CD4-positive, alpha-beta T cell treated with Interleukin-15 for 4 hours (primary cell): ENCODE measurements at places on chromosomes 3 and 15.

- DNase-seq = no peak
These were observed 323.9 kb upstream of the GBE1 start for GRCh38 chr3:82085356-82085755.

GRCh38 chr15:44028349-44028748 is 166.7 kb downstream of the FRMD5 start:
- no peak for DNase-seq

DNA sequence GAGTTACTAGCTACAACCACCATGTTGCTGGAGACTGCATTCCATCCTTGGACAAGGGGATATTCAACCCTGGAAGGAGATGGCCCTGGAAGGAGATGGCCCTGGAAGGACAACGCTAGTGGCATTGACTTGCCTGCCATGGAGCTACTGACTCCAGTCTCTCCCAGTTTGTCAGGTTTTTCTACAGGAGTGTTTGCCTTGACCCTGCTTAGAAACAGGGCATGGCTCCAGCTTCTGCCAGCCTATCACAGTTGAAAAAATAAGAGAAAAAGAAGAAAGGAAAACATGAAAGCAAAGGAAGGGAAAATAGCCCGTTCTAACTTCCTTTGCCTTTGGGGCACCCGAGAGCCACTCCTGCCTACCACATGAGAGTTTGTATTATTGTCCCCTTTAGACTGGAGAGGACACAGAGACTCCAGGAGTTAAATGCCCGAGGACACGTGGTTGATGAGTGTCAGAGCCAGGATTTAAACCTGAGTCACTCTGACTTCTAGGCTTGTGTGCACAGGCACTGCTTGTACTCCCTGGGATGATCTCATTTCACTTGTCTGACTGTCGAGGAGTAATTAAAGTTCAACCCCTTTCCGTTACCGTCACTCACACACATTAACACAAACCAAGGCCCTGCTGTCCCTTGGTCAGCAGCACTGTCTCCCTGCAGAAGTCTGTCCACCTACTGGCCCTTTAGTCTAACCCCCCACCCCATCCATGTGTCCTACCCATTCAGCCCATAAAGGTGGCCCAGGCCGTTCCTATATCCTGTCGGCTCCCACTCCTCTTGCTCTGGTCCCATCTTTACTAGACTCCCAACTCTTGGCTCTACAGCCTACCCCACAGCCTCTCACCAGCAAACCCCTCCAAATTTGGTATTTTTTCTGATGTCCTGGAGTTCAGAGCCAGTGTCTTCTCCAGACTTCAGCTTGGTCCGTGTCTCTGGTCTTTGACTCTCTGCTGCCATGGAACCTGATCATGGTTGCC is 46.1 kb downstream of the C2CD4A start:
- no peak for DNase-seq

DNA sequence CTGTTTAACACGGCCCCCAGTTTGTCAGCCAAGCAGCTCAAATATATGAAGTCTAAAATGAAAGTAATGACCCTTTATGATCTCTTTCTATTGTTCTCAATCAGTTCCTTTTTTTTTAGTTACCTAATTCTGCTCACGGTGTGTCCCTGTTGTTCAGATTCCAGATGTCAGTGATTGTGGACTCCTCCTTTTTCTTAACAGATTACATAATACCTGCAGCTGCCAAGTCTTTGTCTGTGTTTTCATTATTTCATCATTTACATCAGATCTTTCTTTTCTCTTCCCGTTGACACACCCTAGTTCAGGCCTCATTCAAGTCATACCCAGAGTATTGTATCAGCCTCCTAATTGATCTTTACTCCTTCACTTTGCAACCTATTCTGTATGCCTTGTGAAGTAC is 56.1 kb upstream of the SKIL start:
- DNase-seq = no peak

DNA sequence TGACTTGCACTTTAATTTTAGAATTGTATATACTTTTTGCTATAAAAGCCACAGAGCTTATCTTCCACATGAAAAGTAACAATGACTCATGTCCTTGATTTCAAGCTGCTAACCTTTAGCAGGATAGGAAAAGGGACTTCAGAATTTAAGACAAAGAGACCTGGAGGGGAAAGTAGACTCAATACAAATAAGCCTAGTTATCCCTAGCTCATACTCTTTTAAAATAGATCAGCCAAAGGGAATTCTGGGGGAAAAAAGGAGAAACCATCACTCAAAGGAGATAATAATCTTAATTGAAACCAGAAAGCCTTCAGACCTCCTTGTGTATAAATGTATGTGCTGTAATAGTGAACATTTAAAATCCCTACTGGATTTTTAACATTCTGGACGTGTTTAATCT is 930.3 kb downstream of the NTRK3 start:
- DNase-seq = no peak

DNA sequence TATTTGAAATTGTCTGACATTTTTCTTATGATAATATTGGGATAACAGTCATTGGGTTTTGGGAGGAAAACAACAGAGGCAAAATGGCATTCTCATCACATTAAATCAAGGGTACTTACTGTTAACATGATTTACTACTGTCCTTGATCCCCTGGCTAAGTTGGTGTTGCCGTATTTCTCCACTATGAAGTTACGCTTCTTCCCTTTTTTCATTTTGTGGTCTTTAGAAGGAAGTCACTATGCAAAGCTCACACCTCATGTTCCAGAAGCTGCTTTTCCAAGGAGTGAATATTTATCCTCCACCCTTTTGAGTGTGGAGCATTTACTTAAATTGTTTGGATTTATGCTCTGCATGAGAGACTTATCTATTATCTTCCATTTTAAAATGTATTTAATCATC is 63.7 kb downstream of the ALCAM start:
- DNase-seq = no peak

GRCh38 chr15:73787621-73788020 is 34.5 kb upstream of the INSYN1 start:
- DNase-seq = no peak

- no peak for DNase-seq
These were observed 17.5 kb downstream of the LMCD1 start for GRCh38 chr3:8519156-8519555.

GRCh38 chr3:82165266-82165665 is 403.8 kb upstream of the GBE1 start:
- no peak for DNase-seq
